ENCODE measurements at places on chromosomes 1 and 21.

DNA sequence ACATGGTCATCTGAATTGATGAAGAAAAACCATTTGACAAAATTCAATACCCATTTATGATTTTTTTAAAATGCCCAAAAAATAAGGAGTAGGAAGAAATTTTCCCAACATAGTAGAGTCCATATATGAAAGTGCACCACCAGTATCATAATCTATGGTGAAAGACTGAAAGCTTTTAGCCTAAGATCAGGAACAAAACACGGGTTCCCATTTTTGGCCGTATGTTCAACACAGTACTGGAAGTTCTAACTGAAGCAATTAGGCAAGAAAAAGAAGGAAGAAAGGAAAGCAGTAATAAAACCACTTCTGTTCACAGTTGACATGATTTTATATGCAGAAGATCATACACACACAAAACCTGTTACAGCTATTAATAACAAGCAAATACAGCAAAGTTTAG lies 227.8 kb upstream of the RAB4A start:
- DNase-seq = no peak

DNA sequence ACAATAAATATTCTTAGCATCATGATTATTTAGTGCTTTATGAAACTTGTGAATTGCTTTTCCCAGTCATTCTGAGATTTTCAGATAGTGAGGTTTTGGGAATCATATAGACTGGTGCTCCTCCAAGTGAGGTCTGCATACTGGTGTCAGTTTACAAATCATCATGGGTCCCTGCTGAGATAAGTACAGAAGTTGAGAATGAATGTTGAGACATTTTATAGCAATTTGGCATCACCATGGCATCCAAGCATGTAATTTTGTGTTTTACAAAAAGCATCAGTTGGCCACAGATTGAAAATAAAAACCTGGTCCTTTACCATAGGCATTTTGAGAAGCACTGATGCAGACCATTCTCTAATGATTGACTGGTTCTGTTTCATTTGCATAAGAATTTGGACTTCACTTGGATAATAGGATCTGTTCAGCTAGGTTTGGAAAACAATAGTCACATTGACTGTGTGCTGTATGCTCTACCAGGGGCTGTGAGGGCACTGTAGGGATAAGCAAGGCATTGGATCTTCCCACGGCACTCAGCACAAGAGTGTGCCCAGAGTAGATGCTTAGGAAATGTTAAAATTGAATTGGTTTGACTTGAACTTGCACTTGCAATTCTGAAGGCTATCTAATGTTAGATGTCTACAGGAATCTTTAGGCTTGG lies 79.0 kb upstream of the JUN start:
- no peak for DNase-seq

- DNase-seq = no peak
Observed at GRCh38 chr1:214321705-214322453, 40.9 kb downstream of the SMYD2 start.

DNA sequence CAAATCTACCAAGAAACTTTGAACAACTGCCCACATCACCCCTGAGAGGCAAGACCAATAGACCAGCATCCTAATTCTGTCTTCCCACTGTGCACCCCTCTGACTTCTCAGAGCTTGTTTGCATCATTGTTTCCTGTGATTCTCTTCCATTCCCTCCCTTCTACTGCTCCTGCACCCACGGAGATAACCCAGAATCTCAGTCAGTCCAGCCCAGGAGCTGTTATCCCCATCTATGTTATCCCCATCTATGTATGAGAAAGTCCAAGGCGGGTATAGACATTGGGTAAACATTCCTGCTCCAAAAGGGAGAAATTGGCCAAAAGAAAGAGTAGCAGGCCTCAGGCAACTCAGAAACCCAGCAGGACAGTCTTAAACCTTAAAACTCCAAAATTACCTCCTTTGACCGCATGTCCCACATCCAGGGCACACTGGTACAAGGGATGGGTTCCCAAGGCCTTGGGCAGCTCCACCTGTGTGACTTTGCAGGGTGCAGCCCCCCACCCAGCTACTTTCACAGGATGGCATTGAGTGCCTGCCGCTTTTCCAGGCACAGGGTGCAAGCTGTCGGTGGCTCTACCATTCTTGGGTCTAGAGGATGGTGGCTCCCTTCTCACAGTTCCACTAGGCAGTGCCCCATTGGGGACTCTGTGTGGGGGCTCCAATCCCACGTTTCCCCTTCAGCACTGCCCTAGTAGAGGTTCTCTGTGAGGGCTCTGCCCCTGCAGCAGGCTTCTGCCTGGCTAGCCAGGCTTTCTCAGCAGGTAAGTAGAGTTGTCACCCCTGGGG lies 414.8 kb downstream of the NPHP4 start:
- no peak for DNase-seq

GRCh38 chr1:23732363-23733224 lies 10.7 kb upstream of the ELOA start:
- no peak for DNase-seq

DNA sequence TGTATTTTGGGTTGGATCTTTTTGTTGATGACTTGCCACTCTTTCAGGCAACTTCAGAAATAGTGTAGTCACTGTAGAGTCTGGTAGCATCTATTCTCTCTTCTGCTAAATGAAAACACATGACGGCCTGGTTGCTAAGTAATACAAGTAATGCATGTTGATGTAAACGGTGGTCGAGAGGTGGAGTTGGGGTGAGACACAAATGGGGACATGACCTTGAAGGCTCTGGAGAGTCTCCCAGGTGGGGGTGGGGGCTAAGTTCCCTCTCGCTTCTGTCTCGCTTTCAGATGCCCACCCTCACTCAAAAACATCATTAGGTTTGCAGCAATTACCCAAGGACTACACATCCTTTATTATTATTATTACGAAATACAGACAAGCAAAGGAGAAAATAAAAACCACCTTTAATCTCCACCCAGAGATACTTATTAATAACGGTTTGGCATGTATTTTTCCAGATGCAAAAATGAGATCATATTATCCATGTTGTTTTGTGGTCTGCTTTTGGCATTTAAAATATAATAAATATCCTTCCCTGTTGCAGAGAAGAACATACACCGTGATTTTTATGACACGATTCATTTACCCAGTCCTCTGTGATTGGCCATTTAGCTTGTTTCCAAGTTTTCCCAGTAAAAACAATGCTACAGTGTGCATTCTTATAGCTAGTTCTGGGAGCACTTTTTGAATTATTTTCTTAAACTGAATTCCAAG lies 138.1 kb downstream of the MIS18A start:
- DNase-seq = no peak

- DNase-seq = no peak
Observed at GRCh38 chr1:162316187-162316586, 60.5 kb downstream of the SPATA46 start.

DNA sequence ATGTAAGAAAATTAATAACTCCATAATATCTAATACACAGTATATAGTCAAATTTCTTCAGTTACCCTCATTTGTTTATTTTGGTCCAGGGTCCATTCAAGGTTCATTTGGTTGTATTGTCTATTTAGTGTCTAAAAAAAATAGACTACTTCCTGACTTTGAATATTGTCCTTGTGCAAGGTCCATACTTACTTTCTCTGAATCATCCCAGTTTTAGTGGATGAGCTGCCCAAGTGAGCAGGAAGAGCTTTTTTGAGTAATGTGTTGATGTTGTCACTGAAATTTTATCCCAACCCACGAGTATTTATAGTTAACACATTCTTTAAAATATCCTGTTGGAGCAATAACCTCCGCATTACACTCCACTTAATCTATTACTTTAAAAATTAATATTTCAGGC lies 45.6 kb upstream of the FASLG start:
- no peak for DNase-seq

GRCh38 chr1:209653915-209654351 lies 1.7 kb upstream of the LAMB3 start:
- no peak for DNase-seq

DNA sequence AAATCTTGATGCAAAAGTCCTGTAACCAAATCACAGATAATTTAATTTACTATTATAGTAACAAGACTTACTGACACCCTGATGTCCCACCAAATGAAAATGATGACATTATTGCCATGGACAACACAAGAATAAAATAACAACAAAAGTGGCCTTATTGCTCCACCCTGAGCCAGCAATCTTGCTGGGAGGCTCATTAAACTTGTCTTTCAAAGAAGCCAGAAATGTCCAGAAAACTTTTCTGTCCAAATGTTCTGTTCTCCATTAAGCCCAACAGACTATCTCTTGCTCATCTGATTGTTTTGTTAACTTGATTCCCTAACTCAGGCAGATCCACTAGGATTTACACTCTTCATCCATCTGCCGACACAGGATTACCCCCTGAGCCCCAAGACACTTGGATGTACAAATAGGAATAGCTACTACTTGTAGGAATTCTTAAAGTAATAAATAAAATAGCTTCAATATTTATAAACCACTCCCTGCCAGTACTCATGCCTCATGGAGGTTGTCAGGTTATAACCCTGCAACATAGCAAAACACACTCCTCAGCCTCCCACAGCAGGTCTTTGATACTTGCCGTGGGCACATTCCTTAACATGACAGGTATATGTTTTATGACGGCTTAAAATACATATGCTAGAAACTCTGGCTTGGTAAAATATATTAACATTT lies 84.9 kb downstream of the PTPN14 start:
- no peak for DNase-seq

- DNase-seq = no peak
Observed at GRCh38 chr1:42150651-42151050, 2.6 kb upstream of the GUCA2B start.

DNA sequence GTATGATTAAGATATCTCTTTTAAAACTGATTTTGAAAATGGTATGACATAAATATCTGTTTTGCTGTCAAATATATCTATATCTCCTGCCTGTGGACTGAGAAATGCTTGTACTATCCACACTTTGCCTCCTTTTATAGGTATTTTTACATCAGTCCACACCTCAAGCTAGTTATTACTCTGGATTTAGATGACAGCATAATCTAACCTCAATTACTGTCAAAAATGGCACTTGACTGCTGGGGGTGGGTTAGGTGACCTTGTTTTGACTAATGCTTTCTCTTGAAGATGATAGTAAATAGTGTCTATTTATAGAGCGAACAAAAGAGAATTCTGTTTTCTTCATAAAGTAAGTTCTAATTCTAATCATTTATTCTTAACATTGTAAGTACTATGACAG lies 9.1 kb downstream of the ADGRL2 start:
- DNase-seq = no peak

DNA sequence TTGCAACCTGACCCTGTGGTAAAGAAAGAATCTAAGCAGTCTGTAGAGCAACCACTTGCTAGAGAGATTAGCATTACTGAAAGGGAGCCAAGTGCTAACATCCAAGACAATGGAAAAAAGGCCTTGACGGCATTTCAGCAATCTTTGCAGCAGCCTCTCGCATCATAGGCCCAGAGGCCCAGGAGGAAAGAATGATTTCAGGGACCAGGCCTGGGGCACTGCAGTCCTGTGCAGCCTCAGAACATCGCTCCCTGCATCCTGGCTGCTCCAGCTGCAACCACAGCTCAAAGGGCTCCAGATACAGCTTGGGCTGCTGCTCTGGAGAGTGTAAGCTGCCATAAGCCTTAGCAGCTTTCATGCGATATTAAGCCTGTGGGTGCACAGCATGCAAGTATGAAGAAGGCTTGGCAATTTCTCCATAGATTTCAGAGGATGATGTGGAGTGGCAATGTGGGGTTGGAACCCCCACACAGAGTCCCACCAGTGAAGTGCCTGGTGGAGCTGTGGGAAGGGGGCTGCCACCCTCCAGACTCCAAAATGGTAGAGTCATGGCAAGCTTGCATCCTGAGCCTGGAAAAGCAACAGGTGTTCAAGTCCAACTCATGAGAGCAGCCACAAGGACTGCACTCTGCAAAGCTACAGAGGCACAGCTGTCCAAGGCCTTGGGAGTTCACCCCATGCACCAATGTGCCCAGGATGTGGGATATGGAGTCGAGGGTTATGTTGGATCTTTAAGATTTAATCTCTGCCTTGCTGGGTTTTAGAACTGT lies 110.6 kb upstream of the HMGB4 start:
- no peak for DNase-seq

GRCh38 chr21:30463713-30464112 lies 16.5 kb downstream of the KRTAP19-1 start:
- no peak for DNase-seq

DNA sequence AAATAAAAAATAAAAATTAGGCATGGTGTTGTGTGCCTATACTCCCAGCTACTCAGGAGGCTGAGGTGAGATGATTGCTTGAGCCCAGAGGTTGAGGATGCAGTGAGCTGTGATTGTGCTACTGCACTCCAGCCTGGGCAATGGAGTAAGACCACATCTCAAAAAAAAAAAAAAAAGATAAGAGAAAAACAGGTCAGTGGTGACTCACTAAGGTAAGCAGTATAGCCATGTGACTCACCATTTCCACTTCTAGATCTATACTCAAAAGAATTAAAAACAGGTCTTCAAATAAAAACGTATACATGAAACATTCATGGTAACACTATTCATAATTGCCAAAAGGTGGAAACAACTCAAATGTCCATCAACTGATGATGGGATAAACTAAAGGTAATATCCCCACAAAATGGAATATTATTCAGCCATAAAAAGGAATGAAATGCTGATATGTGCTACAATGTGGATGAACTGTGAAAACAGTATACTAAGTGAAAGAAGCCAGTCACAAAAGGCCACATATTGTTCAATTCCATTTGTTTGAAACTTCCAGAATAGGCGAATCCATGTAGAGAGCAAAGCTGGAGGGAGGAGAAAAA lies 75.1 kb downstream of the ZNF281 start:
- DNase-seq = no peak

DNA sequence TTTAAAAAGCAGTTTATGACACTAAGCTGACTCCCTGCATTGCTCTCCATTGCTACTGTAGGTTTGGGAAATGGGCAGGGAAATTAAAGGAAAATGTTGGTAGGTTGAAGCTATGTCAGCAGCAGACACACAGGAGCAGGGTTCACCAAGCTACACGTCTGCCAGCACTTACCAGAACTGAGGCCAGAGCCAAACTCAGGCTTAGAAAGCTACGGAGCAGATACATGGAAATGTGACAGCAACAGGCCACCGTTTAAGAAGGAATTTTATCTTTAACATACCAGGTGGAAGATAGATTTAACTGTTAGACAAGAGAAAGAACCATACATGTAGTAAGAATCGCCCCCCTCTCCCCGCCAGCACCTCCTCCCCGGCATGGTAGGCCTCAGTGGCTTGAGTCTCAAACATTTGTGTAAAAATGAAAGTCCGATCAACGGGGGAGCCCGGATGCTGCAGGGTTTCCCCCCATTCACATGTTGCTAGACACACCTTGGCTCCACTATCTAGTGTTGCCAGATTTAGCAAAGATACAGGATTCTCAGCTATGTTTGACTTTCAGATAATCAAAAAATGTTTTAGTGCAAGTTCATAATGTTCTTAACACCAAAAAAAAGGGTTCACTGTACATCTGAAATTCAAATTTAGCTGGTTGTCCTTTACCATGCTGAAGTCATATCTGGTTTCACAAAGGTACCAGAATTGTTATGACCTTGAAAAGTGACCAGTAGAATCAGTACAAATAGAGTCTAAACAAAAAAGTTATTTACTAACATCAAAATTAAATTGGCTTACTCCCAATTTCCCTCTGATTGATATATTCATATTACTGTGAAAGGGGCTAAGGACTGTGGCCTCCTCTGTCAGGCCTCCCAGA lies 6.7 kb downstream of the OR2T11 start:
- DNase-seq = no peak
